ENCODE measurements at places on chromosomes 1 and 21.

DNA sequence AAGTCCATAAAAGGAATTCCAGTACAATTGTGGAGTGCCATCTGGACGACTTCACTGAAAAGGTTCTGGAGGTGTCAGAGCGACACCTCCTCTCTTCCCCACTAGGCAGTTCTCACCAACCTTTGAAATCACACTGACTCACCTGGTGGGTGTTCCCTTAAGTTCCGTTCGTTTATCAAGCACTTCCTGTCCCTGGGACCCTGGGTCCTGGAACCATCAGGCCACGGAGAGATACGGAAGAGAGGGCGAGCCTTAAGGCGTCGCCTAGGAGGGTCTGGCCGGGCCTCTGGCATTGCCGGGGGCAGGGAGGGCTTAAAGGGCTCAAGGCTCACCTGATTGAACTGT lies 317 bp downstream of the SPAG17 start:
- DNase-seq = no peak

- peak; percentile 82 for DNase-seq
Measured at GRCh38 chr1:44808063-44808937, at the start of gene BTBD19. TSS of gene BTBD19 (plus strand) at chr1:44808523. CDS start at chr1:44808821, 298 bp downstream.

DNA sequence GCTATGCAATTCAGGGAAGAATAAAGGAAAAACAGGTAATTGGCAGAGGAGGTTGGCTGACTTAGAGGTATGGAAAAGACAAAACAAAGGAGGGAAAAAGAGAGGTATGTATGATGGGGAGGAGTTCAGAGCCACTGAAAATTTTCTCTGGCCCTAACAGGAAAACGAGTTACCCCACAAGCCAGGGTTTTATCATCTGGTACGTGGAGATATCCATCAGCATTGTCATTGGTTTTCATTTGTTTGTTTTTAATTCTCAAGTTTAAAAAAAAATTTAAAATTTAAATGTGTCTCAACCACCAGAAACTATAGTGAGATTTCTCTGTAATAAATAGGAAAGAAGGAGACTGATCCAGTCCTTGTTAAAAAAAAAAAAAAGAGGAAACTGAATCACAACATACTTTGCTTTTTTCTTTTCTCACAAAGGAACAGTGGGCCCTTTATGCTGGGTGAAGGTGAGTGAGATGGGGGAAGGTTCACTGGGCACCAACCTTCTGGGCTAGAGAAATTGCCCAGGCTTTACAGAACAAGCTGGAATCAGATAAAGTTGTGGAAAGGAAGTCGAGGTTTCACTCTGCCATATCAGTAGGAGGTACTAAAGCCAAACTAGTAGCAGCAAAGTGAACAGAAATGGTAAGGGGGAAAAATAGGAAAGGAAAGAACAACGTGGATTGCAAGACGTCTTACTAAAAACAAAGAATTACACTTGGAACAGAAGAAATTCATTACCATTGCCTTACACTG lies 2.7 kb downstream of the IFNAR2 start:
- no peak for DNase-seq

- DNase-seq = no peak
Measured at GRCh38 chr1:20711285-20712214, 6.3 kb downstream of the KIF17 start.

- no peak for DNase-seq
Measured at GRCh38 chr1:43366179-43366578, 1.6 kb downstream of the ELOVL1 start.

DNA sequence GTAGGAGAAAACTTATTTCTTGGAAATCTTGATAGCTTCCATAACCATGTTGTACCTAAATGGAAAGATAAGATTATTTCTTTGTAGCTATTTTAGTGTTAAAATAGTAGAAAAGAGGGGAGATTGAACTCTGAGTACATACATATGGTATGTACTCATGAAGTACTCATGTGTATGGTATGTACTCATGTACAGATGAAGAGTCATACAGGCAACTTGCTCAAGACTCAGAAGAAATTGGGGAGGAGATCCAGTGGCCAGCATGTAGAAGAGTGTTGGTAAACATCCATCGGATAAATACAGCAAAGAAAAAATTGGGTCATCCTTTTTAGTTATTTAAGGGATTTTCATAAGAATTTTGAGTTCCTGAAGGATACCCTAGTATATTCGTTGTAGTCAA lies 29.0 kb downstream of the MDM4 start:
- DNase-seq = no peak

All from stimulated activated CD4-positive, alpha-beta T cell treated with anti-CD3 and anti-CD28 coated beads, Interleukin-4, amount 100 ng/mL, for 48 hours (primary cell).